Stimulated activated CD8-positive, alpha-beta memory T cell treated with anti-CD3 and anti-CD28 coated beads, Interleukin-7, amount 100 ng/mL, for 1 hour (primary cell): ENCODE measurements at places on chromosomes 2 and 18.

DNA sequence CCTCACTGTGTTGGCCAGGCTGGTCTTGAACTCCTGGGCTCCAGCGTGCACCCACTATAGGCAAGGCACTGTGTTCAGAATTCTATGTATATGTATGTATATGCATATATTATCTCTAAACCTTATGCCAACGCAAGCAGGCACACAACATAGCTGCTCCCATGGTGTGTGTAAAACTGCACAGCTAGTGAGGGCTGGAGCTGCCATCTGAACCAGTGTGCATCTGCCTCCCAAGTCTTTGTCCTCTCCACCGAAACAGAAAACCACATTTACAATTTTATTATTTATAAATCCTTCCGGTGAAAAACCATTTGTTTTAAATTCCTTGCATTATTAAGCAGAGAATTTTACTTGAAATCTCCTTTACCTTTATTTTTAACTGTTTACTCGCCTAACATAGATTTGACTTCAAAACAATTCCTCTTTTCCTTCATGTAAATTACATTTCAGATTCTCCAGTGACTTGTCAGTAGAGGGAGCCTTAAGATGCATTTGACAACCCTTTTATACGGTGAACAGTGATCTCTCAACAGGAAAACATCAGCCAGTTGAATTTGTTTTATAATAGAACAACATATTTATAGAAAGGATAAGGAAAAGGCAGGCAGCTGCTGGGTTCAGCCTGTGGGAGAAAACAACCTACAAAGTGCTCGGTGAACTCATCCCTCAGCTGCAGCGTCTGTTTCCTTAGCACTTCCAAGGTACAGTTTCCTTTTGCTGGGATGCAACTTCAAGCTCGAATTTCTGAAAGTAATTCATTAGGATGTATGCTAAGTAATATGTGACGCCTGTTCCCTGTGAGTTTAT is 101.2 kb downstream of the MYT1L start:
- no peak for DNase-seq

GRCh38 chr2:36461039-36461681 is 105.6 kb downstream of the CRIM1 start:
- no peak for DNase-seq

GRCh38 chr2:232075859-232076258 is 114.3 kb downstream of the DIS3L2 start:
- no peak for DNase-seq

DNA sequence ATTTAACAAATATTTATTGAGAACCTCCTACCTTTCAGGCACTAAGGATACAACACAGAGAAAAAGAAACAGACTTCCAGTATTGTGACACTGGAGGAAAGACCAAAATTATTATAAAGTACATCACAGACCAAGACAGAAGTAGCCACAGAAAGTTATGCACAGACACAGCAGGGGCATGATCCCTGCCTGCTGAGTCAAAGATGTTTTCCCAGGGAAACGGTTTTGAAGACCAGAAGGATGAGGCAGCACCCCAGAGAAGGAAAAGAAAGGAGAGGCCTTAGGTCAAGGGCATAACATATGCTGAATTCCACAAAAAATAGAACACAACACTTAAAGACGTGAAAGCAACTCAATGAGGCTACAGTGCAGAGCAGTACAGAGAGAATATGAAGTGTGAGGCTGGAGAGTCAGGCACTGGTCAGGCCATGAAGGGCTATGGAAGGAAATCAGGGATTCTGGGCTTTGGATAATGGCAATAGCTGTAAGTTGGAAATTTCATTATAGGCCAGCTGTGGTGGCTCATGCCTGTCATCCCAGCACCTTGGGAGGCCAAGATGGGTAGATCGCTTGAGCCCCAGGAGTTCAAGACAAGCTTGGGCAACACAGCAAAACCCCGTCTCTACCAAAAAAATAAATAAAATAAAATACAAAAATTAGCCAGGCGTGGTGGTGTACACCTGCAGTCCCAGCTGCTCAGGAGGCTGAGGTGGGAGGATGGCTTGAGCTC is 8.2 kb downstream of the ADAM17 start:
- DNase-seq = no peak

DNA sequence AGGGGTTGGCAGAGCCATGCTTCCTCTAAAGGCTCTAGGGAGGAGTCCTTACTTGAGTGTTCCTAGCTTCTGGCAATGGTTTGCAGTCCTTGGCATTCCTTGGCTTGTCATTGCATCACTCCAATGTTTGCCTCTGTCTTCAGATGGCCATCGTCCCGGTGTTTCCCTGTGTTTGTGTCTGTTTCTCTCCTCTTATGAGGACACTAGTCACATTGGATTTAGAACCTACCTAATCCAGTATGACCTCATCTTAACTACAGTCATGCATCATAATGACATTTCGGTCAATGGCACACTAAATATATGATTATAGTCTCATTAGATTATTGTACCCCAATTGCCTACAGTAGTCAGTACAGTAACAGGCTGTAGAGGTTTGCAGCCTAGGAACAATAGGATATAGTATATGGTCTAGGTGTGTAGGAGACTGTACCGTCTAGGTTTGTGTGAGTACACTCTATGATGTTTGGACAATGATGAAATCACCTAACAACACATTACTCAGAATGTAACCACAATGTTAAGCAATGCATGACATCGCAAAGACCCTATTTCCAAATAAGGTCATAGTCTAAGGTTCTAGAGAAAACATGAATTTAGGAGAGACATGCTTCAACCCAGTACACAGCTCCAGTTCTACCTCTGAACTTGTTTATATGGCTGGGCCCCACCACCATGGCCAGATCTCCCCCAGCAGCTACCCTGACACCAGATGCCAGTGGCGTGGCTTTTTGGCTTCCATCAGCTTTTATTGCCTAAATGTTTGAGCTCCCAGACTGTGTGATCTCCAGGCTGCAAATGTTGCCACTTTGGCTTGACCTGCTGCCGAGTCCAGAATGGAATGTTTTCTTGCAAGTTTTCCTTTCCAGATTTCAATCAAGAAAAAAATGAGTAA is 22.1 kb downstream of the SRD5A2 start:
- DNase-seq = no peak
